ENCODE measurements at places on chromosomes 6 and 20.

- DNase-seq, result no peak
Measured at GRCh38 chr6:152769159-152769558, 18.6 kb downstream of the VIP start.

- no peak for DNase-seq
Measured at GRCh38 chr6:85416049-85416448, 33.8 kb upstream of the NT5E start.

DNA sequence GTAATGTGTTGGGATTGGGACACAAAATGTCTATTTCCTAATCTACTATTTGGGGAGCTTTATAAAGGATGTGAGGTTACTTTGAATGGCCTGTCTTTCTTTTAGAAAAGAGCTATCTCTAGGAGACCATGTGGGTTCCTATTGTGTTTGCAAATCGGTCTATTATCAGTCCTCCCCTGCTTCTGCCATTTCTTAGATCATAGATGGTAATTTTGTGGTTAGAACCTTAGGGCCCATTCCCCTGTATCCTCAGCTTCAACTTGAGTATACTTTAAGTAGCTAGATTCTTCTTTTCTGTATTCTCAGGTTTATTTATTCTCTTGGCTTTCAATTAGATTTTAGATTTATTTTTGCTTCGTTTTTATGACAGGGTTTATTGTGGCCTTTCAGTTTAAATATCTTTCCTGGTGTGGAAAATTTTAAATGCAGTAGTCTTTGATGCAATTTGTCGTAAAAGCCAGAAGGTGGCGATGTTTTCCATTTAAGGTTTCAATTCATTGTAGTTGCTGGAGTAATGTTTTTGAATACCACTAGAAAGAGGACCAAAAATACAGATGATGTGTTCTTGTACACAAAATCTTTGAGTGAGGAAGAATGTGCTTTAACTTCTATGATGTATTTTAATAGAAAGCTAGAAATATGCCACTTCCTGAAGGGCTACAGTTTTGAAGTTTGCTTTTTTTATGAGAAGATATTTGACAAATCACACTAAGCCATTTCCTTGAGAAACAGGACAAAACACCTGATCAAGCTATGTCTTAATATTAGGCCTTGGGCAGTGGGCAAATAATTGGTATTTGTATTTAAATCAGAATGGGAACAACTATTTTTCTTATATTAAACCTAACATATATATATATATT lies 20.3 kb downstream of the TBPL1 start:
- no peak for DNase-seq

DNA sequence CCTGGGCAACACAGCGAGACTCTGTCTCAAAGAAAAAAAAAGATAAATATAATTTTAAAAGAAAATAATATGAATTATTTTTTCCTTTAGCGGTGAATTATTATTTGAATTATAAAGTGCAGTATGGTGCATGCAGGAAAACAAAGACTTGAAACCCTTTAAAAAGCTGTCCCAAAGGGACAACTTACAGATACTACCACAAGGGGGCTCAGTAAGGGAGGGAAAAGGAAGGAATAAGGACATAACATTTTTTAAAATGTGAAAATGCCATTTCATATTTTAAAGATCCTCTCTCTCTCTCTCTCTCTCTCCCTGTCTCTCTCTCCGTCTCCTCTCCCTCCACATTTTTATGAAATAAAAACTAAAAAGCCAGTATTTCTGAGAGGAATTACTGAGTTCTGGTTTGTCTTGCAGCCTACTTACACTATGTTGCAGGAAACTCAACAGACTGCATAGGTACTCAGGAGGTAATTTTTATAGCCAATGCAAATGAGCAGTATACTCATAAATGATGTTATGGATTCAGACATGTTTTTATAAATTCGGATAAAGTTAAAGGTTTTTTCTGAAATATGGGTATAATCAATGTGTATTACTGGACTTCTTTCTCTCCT lies 455.0 kb upstream of the GJE1 start:
- peak; percentile 8 for DNase-seq

- no peak for DNase-seq
Measured at GRCh38 chr6:47207261-47207660, 102.4 kb downstream of the TNFRSF21 start.

DNA sequence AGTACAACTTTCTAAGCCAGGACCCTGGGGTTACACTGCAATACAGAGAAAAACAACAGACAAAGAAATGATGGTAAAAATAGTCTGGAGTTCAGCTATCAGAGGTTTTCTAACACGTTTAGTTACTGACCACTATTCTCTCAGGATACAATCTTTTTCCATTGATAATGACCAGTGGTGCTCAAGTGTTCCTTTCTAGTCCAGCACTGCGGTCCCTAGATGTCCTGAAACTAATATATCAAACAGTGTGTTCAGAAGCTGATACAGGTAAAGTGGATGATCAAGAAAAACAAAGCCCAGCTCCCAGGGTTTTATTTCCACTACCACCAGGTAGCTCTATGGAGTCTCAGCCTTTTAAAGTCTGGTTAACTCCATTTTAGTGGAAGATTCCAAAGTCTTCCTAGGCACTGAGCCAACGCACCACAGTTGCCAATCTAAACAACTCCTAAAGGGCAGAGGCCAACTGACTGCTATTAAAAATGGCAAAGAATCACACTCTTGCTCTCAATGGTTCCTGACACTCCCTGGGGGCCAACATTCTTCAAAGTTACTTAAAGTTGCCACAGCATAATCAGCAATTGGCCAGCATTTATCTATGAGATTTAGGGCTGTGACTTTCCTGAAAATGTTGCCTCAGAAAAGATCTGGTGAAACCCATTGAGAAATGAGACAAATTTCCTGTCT lies 38.2 kb downstream of the DZANK1 start:
- no peak for DNase-seq

DNA sequence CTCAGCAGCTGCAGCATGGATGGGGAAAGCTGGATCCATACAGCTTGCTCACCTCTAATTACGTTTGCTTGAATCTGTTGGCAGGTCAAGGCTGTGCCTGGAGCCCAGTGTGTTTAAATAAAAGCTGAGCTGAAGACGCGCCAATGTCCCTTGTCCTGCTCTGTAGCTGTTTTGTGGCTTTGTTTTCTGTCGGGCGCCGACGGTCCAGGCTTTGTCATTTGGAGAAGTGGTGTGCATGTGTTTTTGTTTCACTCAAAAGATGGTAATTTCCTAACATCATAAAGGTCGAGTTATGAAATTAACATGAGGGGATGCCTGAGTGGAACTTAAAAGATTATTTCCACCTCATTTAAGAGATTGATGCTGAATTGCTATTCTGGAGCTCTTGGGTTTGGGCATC lies 107.6 kb downstream of the SLC24A3 start:
- DNase-seq, result no peak

DNA sequence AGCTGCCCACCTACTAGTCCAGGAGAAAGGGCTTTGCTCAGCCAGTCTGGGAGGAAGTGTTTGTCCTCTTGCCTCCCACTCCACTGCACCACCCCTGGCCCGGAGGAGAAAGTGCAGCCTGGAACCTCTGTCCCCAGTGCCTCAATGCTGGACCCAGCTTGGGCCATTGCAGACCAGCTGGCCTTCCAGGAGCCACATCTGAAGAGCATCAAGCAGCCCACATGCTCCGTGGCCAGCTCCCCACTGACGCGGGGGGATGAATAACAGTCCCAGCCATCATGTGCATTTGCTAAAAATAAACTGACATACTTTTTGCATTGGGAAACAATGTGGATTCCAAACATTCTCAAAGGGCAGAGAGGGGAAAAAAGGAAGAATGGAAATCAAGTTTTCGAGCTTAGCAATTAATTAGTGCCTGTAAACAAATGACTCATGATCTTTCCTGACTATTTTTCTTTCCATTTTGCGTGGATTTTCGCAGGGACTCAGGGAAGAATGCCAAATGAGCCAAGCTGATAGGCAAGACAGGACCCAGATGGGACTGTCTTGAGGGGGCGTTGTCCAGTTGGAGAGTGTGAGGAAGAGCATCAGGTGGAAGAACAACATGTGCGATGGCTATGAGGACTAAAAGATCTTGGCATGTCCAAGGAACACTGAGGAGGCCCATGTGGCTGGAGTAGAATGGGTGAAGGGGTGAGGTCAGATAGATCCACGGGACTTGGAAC lies 34.1 kb downstream of the CEBPB start:
- no peak for DNase-seq

DNA sequence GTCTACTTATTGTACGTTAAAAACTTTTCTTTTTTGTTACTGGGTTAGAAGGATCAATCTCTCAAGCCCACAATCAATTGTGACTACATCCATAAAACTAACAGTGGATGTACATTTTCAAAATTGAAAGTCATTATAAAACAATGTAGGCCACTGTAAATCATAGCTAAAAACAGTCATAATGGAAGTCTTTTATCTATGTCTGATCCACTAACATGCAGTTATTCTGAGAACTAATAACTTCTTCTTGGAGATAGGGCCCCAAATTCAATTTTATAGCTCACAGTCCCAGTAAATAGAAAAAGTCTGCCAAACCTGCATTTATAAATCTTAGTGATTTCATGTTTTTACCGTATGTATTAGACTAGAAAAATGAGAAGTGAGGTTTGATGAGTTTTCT lies 187.3 kb upstream of the MMS22L start:
- DNase-seq, result no peak

DNA sequence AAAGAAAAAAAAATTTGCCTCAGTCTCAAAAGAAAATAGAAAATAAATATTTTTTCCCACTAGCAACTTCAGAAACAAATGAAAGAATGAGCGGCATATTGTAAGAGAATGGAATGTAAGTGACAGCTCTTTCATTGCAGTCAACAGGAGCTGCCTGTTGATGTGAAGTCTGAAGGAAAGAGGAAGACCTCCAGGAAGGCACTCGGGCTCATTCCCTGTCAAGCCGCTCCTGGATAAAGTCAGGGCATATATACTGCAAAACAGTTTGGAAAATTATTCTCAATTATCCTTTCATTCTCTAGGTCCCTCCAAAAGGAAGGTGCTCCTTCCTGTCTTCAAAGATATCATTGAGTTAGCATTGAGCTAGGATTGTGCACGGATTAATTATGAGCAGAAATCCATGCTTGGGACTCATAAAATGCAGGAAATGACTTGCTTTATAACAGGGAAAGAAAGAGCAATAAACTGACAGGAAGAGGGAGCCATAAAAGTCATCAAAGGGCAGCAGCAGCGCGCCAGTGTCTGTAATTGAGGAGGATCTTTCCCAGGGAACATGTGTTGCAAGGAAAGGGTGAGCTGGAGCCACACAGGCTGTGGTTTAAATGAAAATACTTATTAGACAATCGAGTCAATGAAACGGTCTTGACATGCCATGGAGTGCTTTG lies 218.2 kb downstream of the C6orf118 start:
- no peak for DNase-seq

- no peak for DNase-seq
Measured at GRCh38 chr6:157732007-157732406, 91.0 kb upstream of the SNX9 start.

- peak; percentile 54 for DNase-seq
Measured at GRCh38 chr20:48012401-48012974, 227.2 kb upstream of the SULF2 start.

DNA sequence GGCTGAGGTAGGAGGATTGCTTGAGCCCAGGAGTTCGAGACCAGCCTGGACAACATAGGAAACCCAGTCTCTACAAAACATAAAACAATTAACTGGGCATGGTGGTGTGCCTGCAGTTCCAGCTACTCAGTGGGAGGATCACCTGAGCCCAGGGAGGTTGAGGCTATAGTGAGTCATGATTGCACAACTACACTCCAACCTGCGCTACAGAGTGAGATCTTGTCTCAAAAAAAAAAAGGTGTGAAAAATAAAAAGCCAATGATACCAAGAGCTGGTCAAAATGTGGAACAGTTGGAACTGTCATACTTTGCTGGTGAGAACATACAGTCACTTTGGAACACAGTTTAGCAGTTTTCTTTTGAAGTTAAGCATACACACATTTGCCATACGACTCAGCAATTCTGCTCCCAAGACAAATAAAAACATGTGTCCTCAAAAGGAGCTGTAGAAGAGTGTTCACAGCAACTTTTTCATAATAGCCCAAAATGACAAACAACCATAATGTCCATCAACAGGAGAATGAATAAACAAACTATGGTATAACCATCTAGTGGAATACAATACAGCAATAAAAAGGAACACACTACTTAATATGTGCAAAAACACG lies 21.6 kb upstream of the FKBP5 start:
- no peak for DNase-seq

GRCh38 chr6:79605968-79606764 lies 25.0 kb upstream of the SH3BGRL2 start:
- DNase-seq, result no peak

DNA sequence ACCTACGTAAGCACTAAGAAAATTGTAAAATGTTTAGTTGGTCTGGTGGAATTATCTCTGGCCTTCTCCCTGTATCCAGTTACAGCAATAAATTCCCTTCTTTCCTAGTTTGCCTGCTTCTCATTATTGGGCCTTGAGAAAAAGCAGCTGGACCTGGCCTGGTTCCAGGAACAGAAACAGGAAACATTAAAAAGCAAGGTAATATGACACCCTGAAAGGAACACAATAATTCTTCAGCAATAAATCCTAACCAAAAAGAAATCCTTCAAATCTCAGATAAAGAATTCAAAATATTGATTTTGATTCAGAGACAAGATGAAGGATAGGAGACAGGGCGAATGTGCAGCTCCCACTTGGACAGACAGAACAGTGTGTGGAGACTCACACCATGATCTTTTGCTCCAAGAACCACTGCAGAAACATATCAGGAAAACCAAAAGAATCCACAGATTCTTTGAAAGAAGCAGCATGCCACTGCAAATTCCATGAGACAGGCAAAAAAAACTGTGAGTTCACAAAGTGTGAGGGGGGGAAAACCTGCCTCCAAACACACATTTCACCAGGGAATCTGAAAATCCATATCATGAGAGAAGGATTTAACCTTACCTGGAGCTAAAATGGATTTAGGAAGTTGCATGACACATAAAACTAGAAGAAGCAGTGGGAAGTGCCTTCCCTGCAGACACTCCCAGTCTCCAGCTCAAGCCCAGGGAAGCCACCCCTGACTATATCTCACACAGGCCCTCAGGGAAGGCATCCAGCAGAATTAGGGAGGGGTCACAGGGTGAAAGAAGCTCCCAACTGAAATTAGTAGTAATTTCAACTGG lies 28.9 kb downstream of the TREM1 start:
- peak; percentile 53 for DNase-seq

DNA sequence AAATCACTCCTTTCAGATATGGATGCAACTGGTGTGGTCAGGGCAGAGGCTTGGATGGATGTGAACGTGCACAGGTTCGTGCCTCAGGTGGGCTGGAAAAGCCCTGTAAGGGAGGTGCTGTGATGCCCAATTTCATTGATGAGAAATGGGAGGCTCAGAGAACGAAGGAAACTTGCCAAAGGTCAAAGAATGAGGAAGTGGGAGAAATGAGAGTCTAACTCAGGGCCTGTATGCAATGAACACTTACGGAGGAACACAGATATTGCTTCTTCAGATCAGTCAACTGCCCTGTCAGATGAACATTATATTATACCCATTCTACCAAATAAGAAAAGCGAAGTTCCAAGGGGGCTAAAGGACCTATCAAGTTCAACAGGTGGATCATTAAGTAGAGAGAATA lies 134.7 kb downstream of the RCAN2 start:
- DNase-seq, result no peak

- peak; percentile 85 for DNase-seq
Measured at GRCh38 chr6:151044465-151045441, 179.3 kb downstream of the MTHFD1L start.

GRCh38 chr6:30882759-30883684 lies 1.3 kb upstream of the DDR1 start:
- peak; percentile 94 for DNase-seq

- no peak for DNase-seq
Measured at GRCh38 chr6:170144571-170145271, 146.2 kb downstream of the DLL1 start.

GRCh38 chr20:23092861-23093495 lies 6.9 kb upstream of the CD93 start:
- DNase-seq, result no peak
